ENCODE measurements at places on chromosomes 2 and 18. TPM values are rescaled to one million over a fixed set of nuclear protein-coding genes. Genes with fewer than 3 reads are reported as not detected.
A peak's percentile ranks its signal among the peaks of the same experiment; 100 is the strongest.

DNA sequence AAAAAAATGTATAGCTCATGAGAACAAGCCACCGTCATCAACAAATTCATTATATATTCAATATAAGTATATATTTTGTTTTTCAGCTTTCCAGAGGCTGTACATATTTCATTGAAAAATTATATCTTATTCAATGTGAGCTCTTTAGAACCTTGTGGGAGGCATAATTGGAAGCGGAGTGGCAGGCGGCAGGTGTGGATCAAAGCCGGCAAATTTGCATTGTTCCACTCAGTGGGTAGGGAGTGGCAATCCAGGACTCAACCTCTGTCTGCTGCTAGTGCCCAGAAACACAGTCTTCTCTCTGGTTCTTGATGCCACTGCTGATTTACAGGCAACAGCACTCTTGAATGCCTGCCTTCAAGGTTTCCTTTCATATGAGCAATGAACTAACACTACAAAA lies 46.9 kb downstream of the GCA start:
- no peak for DNase-seq

- DNase-seq: no peak
Observed at GRCh38 chr2:146666340-146666739, 1178.5 kb upstream of the ACVR2A start.

DNA sequence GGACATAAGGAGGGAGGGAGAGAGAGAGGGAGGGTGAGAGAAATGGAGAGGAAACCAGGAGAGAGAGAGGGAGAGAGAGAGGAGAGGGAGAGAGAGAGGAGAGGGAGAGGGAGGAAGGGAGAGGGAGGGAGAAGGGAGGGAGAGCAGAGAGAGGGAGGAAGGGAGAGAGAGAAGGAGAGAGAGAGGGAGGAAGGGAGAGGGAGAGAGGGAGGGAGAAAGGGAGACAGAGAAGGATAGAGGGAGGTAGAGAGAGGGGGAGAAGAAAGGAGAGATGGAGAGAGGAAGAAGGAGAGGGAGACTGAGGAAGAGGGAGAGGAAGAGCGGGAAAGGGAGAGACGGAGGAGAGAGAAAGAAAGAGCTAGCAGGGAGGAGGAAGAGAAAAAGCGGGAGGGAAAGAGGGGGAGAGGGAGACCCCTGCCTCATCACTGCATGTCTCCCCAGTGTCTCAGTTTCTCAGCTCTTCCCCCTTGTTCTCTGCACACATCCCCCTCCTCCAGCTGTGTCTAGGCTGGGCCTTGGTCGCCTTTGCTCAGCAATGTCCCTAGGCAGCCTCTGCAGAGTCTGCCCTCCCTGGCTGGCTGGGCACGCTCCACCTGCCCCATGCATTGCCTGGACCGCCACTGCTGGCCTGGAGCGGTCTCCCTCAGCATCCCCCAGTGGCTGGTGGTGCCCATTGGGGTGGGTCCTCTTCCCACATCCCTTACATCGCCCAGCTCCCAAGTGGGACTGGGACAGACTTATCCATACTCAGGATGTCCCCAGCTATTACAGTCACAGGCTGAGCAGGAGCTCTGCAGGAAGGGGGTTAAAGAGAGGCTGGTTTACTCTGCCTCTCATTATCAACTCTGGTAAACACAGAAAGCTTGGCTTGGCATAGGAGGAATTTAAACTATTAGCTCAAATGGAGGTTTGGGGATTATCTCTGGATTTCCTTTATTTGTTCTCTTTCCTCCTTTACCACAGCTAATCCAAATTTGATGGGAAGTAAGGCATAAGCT lies 85.7 kb upstream of the APCDD1 start:
- DNase-seq: no peak

- DNase-seq: peak; percentile 61
Observed at GRCh38 chr2:226658555-226658954, 141.1 kb downstream of the IRS1 start.

GRCh38 chr2:85741833-85742455 lies 11.8 kb upstream of the ATOH8 start:
- DNase-seq: peak; percentile 73

- DNase-seq: peak; percentile 31
Observed at GRCh38 chr2:38279201-38279600, 97.9 kb downstream of the ATL2 start.

GRCh38 chr18:63158676-63159291 lies 160.8 kb downstream of the BCL2 start:
- no peak for DNase-seq

GRCh38 chr2:185628985-185629384 lies 109.6 kb upstream of the FSIP2 start:
- peak; percentile 5 for DNase-seq

GRCh38 chr18:23933407-23933806 lies 81.1 kb upstream of the TTC39C start:
- DNase-seq: no peak

- no peak for DNase-seq
Observed at GRCh38 chr2:209307161-209308001, 116.5 kb upstream of the MAP2 start.

- no peak for DNase-seq
Observed at GRCh38 chr18:23629444-23629946, 33.2 kb downstream of the ANKRD29 start.

DNA sequence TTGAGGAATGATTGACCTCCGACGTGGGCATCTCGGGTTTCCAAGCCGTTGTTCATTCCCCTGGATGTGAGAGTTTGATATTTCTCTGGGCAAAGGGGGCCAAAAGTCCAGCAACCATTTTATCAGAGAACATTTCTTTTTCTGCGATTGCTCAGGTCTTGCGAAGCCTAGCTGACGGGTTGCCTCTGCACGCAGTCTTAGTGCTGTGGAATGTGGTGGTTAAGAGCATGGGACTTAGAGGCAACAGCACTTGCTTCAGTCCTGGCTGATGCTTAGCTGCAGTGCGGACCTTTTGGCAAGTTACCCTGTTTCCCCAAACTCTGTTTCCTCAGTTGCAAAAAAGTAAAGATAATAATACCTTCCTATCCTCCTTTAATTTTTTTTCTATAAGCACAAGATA lies 45.0 kb downstream of the FAP start:
- DNase-seq: no peak

GRCh38 chr18:54181856-54182602 lies 42.4 kb downstream of the MBD2 start:
- DNase-seq: peak; percentile 1

- DNase-seq: no peak
Observed at GRCh38 chr2:17965196-17965595, 86.7 kb downstream of the KCNS3 start.

DNA sequence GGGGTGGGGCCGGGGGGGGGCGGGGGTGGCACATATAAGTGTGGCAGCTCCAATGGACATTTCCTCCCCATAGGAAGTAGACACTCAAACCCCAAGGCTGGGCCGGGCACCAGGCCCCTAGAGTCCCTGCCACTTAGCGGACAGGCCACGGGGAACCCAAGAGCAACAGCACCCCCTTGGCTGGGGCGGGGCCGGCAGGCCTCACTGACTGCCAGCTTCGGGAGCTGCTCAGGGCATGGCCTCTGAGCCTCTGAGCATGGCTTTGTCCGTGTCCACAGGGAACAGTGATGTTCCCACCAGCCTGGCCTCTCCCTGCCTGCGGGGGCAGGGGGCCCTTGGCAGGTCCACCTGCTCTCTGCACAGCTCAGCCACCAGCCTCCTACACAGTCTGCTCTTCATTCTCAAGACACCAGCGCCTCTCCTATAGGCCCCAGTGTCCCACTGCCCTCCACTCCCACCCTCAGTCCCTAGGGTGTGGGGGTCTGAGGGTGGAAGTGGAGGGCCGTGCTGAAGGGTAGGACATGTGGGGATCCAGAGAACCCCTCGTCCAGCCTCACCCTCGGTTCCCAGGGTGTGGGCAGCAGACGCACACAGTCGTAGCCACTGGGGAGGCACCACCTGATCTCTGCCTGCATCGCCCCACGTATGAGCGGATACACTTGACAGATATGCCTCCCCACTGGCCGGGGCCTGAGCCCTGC lies 106.7 kb downstream of the FAM210A start:
- no peak for DNase-seq

DNA sequence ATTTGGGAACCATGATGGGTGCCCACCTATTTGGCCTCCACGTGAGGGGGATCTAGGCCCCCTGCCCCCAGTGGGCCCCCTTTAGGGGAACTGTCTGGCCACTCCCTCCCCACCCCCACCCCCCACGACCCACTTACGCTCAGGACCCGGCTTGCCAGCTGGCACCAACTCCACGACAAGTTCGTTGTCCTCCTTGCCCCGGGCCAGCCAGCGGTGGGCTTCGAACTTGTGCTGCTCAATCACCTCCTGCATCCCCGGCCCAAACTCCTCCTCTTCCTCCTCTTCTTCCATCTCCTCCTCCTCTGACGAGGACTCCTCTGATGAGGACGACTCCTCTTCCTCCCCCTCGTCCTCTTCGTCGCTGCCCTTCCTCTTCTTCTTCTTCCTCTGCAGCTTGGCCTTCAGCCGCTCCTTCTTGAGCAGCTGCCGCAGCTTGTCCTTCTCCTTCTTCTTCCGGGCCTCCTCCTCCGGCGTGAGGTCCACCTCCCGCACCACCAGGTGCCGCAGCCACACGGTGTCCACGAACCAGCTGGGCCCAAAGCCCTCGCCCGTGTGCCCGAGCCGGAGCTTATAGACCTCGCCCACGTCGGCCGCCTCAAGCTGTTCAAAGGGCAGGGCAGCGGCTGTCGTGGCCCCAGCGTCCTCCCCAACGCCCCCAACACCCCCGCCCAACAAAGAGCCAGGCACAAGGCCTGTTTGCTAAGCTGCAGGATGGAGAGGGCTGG lies 96.9 kb downstream of the LOXHD1 start:
- DNase-seq: no peak

- DNase-seq: no peak
Observed at GRCh38 chr2:128315122-128315828, 3.4 kb downstream of the HS6ST1 start.

- no peak for DNase-seq
Observed at GRCh38 chr18:40469316-40469715, 1485.7 kb upstream of the PIK3C3 start.

DNA sequence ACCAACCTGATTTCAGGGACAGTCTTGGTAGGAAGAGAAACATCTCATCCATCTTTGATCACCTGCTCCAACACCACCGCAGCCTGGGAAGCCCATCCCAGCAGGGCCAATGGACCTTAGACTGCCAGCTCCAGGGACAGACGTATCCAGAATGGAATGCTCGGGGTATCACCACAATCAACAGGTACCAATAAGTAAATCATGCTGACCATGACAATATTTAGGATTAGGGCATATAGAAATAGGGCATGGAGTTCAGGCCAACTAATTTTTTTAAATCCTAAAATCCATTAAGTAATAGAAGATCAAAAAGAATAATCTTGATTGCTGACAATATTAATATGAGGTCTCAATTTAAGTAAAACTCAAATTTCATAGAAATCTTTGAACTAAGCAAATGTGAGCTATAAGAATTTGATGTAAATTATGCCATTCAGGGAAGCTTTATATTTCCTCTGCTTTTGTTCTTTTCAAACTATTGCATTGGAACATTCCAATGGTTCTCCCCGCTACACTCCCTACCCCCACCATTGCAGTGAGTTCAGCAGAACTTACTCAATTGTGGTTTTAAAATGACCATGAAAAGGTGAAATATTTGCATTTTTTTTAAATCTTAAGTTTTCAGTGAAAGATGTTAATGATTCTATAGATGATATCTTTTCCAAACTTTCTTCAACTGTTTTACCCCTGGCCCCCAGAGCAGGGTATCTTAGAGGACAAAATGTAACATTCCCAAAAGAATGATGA lies 138.6 kb downstream of the DNER start:
- DNase-seq: no peak

GRCh38 chr2:57936216-57936615 lies 110.4 kb upstream of the VRK2 start:
- no peak for DNase-seq

- peak; percentile 43 for DNase-seq
Observed at GRCh38 chr2:43345391-43345813, 119.0 kb upstream of the ZFP36L2 start.

DNA sequence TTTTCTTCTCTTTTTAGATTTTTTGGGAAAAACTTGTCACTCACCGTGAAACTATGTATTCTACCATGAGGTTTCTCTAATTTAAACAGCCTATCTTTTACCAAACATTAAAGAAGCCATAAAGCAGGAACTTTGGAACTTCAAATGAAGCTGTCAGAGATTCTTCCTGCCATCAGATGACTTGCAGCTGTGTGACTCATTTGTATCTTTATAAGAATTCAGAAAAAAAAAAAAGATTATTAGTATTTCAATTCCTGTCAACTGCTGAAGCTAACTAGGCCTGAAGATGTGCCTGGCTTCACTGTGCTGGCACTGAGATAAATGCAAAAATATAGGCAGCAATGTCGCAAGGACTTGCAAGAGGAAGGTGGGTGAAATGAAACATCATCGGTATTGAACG lies 1399.1 kb upstream of the PIK3C3 start:
- DNase-seq: no peak

DNA sequence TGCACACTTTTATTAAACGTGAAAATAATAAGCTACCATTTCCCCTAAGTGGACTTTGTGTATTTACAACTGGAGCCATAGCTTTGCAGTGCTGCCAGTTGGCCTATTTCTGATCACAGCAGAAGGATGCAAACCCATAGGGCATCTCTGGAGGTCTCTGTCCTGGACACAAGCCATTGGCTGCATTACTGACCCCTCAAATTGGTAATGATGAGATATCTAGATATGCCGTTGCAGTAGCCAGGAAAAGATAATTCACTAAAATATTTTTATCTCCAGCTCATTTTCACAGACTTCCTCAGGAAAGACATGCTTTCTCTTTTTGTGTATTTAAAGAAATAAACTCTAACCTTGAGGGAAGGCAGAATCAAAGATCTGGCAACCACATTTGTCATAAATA lies 182.5 kb downstream of the TDRD15 start:
- DNase-seq: no peak

- DNase-seq: peak; percentile 63
Observed at GRCh38 chr2:150143087-150143536, 344.4 kb downstream of the RND3 start.

GRCh38 chr2:108287169-108287568 lies 1.5 kb upstream of the SULT1C2 start:
- DNase-seq: no peak

- DNase-seq: peak; percentile 54
Observed at GRCh38 chr2:26605195-26605998, 35.8 kb downstream of the CIB4 start.

DNA sequence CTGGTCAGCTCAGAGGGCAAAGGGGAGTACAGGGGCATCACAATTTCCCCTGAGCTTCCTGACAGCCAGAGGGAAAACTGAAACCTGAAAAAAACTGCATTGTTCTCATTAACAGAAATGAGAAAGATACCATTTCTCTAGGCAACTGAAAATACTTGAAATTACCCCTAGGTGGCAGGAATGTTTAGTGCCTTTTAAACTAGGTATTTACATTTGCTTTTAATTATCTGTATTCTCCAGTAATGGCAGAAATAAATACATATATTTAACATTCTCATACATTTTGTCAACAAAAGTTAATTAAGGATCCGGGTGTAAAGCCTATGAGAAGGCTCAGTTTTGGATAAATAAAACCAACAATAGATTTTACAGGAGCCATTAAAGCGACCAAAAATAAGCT lies 34.5 kb downstream of the RPL31 start:
- DNase-seq: no peak

GRCh38 chr18:46866523-46866922 lies 50.8 kb downstream of the PIAS2 start:
- no peak for DNase-seq

The ZAP70 gene
- total RNA-seq: 0.33 TPM

The ERBB4 gene
- total RNA-seq: 0.06 TPM

The FTCDNL1 gene
- total RNA-seq: 0.86 TPM

The NAT8 gene
- total RNA-seq: not detected

The GALNT14 gene
- 32.3 TPM for total RNA-seq

The OBSL1 gene
- 45.3 TPM for total RNA-seq

The MFSD2B gene
- total RNA-seq: 0.06 TPM

The EXOC6B gene
- 7.6 TPM for total RNA-seq

The GCG gene
- total RNA-seq: not detected

The ATG9A gene
- total RNA-seq: 56.9 TPM

The XDH gene
- 0.97 TPM for total RNA-seq

The ARL4C gene
- 42.6 TPM for total RNA-seq
